GDM1 (cell line): ENCODE measurements at places on chromosomes 5 and 9.

DNA sequence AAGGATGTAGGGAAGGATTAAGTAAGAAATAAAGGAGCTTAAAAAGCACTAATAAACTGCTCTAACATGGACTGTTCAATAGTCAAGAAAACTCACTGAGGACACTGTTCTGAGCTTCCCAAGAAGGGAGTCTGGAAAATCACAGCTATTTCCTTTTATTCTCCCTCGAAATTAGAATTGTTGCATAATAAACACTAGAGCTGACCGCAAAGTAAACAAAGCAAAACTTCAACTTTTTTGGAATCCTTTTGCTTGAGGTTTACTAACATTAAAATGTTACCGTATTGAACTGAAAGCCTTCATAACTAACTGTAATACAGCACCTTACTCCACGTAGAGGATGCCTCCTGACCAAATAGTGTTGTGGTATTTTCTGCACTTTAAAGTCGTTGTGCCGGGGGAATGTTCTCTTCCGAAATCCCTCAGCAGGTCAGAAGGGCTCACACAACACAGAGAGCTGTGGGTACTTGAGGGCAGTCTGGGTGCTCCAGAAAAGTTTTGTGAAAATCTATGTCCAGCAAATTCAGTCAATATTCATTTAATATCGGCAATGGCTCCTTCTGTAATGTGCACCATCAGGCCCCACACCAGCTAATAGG, 59.2 kb downstream of the TTLL11 start:
- DNase-seq: no peak

- DNase-seq: no peak
Observed at GRCh38 chr5:103256178-103256577, 2.4 kb upstream of the MACIR start.

GRCh38 chr5:108629779-108630528, 117.7 kb upstream of the FER start:
- DNase-seq: no peak

DNA sequence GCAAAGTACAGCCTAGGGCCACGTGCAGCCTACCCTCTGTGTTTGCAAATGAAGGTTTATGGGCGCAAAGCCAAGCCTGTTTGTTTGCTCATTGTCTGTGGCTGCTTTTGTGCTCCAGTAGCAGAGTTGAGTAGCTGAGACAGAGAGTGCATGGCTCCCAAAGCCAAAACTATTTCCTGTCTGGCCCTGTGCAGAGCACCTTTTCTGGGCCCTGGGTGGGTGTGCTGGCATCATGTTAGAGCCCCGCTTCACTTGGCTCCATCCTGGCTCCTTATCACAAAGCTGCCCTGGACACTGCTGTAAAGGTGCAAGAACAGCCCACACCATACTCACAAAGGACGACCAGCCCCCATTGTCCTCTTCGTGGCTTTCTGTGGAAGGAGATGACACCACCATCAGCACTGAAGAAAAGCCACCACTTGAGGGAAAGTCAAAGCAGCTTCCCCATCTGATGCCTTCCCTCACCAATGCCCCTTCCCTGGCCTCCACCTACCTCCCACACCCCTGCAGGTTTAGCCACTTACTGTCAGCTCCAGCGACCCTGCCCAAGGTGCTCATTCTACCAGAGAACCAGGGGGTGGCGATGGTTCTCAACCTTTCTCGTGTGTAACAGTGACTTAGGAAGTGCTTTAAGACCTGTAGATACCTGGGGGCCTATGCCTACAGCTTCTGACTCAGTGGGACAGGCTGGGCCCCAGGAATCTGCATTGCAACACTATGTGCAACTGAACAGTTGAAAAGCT, 23.4 kb downstream of the LCP2 start:
- peak; percentile 36 for DNase-seq

DNA sequence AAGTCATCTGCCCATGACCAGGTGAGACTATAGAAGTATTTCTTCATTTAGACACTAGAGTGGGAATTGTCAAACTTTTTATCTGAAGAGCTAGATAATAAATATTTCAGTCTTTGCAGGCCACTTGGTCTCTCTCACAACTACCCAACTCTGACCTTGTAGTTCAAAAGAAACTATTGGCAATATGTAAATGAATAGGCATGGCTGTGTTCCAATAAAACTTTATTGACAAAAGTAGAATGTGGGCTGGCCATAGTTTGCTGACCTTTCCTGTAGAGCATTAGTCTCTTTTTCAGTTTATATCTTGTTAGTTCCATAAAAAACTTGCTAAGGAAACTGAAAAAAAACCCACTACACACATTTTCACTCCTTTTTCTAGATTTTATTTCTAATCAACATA, 535.5 kb downstream of the PRR16 start:
- no peak for DNase-seq

GRCh38 chr5:74161170-74161569, 479.4 kb downstream of the ENC1 start:
- DNase-seq: no peak

- DNase-seq: no peak
Observed at GRCh38 chr9:87149799-87150198, 202.5 kb upstream of the GAS1 start.

GRCh38 chr9:120876842-120877240, at the start of gene PHF19:
Gene PHF19 (minus strand): TSS chr9:120877188. CDS start chr9:120874741, 2,447 bp downstream.
- DNase-seq: no peak

DNA sequence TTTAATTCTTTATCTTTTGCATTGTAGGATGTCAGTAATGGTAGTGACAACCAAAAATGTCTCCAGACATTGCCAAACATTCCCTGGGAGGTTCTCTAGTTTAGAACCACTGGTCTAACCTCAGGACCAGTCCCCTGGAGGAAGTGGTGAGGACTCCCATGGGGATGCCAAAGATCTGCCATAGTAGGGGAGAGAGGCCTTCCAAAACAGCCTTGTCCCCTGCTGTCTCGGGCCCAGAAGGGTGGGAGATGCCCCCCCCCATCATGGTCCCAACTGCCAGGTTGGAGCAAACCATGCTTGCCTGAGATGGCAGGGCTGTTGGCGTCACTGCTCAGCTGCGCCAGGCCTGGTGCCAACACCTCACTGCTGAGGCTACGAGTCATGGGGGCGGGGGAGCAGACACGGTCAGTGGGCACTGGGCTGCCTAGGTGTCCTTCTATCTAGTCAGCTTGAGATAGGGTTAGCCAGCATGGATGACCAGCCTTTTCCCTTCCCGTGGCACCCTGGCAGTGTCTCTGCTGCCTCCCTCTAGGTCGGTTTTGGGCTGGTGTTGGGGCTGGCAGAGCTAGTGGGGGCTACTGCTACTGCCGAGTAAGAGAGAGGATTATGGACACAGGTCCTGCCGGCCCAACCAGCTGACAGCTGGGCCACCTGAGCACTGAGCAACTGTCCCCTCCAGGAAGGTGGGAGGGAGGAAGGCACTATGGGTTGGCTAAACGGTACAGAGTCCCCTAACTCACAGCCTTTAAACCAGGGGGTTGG, 8.3 kb upstream of the CXXC5 start:
- no peak for DNase-seq

GRCh38 chr9:115642285-115642684, 511.3 kb upstream of the PAPPA start:
- DNase-seq: no peak

DNA sequence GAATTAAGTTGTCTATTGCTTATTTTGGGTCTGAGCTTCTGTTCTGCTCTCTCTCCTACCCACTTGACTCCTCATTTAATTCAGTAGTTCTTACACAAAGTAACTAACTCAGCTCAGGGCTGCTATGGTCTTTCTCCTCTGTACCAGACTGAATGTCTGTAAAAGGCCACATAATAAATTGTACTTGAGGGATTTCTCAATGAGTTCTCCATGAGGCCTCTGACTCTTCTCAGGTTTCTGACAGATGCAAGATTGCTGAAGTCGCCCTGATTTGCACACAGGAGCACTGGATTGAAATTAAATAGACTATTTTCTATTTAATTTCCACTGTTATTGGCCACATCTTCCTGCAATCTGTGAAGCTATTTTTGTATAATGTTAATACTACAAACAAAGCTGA, 2.9 kb downstream of the IQGAP2 start:
- no peak for DNase-seq

DNA sequence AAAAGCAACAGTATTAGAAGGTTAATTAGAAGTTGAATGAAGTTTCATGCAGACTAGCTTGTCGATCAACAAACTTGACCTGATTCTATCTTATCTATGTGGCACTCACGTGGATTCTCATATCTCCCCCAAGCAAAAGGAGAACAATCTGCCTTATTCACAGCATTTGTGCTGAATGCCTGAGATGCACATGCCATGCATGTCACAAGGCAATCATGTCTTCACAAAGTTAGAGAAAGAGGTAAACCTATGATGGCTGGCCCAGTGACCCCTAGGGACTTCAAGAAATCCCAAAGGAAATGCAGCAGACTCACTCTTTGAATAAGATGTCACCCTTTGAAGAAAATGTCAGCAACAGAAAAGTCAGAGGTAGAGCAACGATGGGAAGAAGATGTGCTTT, 17.6 kb upstream of the SHOC1 start:
- no peak for DNase-seq

GRCh38 chr5:138952962-138953361, 77.8 kb upstream of the LRRTM2 start:
- DNase-seq: no peak

- DNase-seq: no peak
Observed at GRCh38 chr9:104177003-104177611, 83.0 kb downstream of the SMC2 start.

DNA sequence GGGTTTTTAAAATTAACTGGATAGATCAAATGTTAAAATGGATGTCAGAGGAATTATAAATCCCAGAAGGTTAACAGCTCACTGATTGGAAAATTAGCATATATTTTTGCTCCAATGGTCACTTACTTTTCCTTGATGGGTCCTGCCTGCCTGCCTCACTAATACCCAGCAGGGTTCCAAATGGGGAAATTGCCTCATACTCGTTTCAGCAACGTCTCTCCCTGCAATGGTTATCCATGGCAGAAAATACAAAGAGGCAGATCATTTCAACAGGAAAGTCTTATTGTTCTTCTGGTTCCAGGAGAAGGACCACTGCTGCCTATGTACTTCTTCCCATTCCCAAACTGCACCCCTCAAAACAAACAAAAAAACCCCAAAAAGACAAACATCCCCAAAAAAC, 71.3 kb downstream of the ERP44 start:
- no peak for DNase-seq

GRCh38 chr5:56637321-56637920, 177.9 kb upstream of the MAP3K1 start:
- no peak for DNase-seq

DNA sequence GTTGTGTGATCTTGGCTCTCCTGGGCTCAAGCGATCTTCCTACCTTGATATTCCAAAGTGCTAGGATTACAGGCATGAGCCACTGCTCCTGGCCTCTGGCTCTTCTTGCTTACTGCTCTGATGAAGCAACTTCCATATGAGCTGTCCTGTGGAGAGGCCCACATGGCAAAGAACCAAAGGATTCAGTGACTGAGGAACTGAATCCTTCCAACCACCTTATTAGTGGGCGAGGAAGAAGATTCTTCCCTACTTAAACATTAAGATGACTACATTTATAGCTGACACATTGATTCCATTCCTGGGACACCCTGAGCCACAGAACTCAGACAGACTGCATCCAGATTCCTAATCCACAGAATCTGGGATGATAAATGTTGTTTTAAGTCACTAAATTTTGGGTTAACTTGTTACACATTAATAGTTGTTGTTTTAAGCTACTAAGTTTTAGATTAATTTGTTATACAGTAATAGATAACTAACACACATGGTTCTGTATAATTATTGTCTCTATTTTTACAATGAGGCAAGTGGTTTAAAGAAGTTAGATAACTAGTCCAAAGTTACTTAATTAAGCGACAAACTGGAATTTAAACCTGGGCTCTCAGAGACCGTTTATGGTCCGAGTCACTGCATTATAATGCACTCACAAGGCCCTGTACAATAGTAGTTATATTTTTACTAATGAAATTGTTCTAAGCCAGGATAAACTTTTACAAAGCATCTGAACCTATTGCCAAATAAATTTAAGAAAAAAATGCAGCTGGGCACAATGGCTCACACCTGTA, 16.7 kb upstream of the SLCO4C1 start:
- no peak for DNase-seq

GRCh38 chr5:57456531-57457135, 26.0 kb downstream of the ACTBL2 start:
- no peak for DNase-seq

- no peak for DNase-seq
Observed at GRCh38 chr5:101418713-101419118, 515.6 kb upstream of the ST8SIA4 start.

GRCh38 chr5:29001666-29002065, 1963.3 kb upstream of the CDH9 start:
- no peak for DNase-seq

GRCh38 chr5:51468196-51468595, 84.9 kb downstream of the ISL1 start:
- no peak for DNase-seq

GRCh38 chr9:125110464-125110863, 32.9 kb downstream of the SCAI start:
- DNase-seq: no peak

- no peak for DNase-seq
Observed at GRCh38 chr9:23006127-23006526, 559.5 kb downstream of the DMRTA1 start.

DNA sequence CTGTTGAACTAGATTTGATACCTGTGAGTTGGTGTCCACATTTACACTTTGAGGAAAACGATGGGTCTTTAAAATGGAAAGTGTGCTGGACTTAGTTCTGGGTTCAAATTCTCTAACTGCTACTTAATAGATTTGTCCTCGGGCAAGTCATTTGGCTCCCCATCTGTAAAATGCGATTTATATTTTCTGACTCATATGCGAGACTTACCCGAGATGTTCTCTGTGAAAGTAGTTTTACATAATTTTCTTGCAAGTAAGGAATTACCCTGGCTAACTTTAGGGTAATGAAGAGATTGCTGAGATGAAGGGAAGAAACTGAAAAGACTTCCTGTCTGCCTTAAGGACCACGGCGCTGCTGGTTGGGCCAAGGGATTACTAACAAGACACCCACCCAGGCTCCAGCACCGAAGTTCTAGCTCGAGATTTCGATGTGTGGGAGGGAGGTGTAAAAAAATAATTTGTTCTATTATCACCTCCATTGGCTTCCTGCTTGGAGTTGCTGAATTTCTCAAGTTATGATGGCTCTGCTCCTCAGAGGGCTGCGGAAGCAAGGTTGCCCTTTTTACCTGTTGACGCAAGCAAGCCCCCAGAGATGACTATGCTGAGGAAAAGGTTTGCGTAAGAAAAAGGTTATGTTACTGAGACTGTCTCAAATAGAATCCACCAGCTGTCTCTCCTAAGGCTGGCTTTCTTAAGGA, 24.1 kb downstream of the PCSK1 start:
- DNase-seq: no peak

- DNase-seq: no peak
Observed at GRCh38 chr5:141298376-141298775, 5.5 kb downstream of the SLC25A2 start.

- no peak for DNase-seq
Observed at GRCh38 chr5:41637869-41638268, 127.5 kb upstream of the PLCXD3 start.
